ENCODE measurements at places on chromosomes 7 and 10.

GRCh38 chr7:82594665-82595064 lies 151.1 kb upstream of the CACNA2D1 start:
- DNase-seq, result peak; percentile 67

DNA sequence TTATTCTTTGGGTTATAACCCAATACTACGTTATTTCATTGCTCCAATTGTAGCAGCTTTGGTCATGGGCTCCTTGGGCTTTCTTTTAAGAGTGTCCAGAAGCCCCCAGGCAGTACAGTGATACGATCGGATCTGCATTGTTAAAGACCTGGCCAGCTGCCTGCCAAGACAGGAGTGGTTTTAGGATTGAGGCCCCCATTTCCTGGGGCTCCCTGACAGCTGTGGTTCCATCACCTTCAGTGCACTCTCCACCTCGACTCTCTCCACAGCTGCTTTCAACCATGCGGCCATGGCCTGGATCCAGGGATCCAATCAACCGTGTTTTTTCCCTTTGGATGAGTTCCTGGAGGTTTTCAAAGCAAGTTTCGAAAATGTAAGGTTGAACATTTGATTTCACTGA lies 123.4 kb upstream of the BTBD16 start:
- no peak for DNase-seq

- no peak for DNase-seq
Observed at GRCh38 chr7:931871-932650, 22.4 kb downstream of the ADAP1 start.

DNA sequence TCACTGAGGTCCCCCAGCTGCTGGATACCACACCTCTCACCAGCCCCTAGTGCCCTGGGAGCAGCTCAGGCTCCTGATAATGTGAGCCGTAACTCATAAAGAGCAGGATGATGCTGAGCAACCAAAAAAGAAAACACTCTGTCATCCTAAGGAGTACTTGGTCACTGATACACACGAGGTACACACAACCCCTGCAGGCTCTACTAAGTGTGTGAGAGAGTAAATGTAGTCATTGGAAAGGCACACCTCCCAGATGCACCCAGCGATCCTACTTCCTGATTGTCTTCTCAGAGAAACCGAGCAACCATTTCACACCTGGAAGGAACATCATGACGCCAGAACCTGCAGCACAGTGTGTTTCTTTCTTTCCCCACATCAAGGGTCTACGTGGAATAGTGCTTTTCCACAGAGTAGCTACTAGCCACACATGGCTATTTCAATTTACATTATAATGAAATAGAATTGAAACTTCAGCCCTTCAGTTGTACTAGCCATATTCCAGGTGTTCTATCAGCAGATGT lies 34.2 kb downstream of the FIGNL1 start:
- no peak for DNase-seq

- DNase-seq, result no peak
Observed at GRCh38 chr10:35217455-35217854, 90.8 kb downstream of the CREM start.

GRCh38 chr7:41967156-41967555 lies 264.3 kb upstream of the INHBA start:
- no peak for DNase-seq

GRCh38 chr10:22489975-22490374 lies 144.7 kb downstream of the SPAG6 start:
- DNase-seq, result no peak

GRCh38 chr7:139916717-139917395 lies 87.8 kb downstream of the TBXAS1 start:
- DNase-seq, result no peak

DNA sequence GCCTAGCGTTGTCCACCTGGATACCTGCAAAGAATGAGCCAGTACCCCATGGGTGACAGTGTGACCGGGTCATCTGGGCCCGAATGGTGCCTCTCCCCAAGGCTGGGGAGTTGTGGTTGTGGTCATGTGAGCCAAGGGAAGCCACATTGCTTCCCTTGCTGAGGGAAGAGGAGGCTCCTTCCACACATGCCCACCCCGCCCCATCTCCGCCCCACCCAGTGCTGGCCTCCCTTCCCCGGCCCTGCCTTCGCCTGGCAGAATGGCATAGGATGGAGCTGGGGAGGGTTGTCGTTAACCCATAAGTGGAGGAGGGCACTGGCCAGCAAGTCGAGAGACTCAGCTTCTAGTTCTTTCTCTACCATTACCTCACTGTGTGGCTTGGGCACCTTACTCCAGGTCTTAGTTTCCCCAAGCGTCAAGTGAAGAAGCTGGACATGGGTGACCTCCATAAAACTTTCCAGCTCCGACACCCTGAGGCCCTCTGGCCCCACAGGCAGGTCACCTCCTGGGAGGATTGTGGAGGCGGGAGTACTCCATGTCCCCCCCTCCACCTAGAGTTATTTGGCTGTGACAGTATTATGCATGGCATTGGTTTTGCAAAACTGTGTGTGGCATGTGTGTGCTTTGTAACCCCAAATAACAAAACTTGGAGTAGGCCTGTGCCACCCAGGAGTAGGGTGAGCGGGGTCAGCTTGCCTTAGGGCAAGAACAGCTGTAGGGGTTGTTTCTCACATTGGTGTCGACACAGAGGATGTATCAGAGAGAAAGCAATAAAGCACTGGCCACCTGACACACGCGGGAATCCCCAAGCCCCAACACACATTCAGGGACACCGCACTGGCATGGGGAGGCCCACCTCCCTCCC lies 90.5 kb upstream of the MACROH2A2 start:
- DNase-seq, result no peak

DNA sequence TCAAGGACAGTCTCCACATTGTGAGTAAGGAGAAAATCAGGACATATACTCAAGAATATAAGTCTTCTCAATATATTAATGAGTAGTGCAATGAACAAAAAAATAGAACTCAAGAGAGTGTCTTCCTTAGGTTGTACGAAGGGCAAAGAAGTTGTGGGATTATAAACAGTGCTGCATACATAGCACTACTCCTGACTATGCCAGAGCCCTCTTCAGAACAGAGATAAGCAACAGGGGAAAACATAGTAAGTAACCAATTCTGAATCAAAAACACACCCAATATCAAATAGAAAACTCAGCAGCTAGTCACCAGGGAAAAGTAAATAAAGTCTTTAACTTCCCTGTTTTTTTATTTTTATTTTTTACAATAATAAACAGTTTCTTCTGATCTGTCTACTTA lies 10.6 kb downstream of the ARHGAP21 start:
- no peak for DNase-seq

DNA sequence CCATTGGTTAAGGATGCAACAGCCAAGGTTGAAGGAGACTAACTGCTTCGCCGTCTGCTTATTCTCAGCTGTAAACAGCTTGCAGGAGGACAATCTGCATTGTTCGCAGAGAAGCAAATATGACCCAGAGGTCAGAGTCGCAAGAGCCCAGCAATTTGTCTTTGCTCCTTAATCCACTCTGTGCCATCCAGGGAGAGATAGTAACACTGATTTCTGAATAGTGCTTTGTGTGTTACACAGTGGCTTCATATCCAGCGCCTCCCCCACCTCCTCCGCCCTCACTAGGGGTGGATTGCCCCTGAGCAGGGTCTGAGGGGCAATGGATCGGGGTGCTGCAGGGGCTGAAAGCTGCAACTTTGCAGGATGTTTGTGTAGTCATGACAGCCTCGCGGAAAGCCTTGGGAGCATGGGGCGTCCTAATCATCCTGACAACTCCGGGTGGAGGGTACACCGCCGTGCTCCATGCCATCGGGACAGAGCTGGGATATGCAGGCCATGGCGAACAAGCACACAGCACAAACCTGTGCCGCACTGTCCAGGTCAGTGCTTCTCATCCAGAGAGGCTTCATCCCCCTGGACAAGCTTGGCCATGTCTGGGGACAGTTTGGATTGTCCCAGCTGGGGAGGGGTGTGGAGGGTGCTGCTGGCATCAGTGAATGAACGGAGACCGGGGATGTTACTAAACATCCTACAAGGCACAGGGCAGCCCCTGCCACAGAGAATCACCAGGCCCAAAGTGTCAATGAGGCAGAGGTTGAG lies 103.1 kb upstream of the INSIG1 start:
- DNase-seq, result no peak

GRCh38 chr10:3389130-3389529 lies 216.5 kb upstream of the PITRM1 start:
- DNase-seq, result no peak

- peak; percentile 66 for DNase-seq
Observed at GRCh38 chr10:15168291-15168785, at the start of gene NMT2. TSS of gene NMT2 (minus strand) at chr10:15168693. CDS start at chr10:15168612, 81 bp downstream.

GRCh38 chr10:110336111-110336721 lies 31.5 kb upstream of the SMNDC1 start:
- DNase-seq, result no peak

GRCh38 chr7:24706211-24707170 lies 50.8 kb downstream of the GSDME start:
- DNase-seq, result no peak

- DNase-seq, result no peak
Observed at GRCh38 chr7:11104578-11104977, 130.9 kb downstream of the PHF14 start.

DNA sequence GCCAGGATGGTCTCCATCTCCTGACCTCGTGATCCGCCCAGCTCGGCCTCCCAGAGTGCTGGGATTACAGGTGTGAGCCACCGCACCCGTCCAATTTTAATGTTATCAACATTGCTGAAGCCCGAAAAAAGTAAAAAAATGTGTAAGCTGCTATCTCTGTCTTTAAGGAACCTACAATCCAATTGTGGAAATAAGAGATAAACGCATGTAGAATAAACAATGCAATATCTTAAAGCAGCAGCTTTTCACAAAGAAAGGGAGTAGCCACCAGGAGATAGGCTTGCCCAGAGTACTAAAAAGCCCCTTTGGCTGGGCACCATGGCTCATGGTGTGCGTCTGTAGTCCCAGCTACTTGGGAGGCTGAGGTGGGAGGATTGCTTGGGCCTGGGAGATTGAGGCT lies 282.9 kb upstream of the LYZL1 start:
- no peak for DNase-seq

- no peak for DNase-seq
Observed at GRCh38 chr7:138889582-138890498, 91.3 kb downstream of the KIAA1549 start.

DNA sequence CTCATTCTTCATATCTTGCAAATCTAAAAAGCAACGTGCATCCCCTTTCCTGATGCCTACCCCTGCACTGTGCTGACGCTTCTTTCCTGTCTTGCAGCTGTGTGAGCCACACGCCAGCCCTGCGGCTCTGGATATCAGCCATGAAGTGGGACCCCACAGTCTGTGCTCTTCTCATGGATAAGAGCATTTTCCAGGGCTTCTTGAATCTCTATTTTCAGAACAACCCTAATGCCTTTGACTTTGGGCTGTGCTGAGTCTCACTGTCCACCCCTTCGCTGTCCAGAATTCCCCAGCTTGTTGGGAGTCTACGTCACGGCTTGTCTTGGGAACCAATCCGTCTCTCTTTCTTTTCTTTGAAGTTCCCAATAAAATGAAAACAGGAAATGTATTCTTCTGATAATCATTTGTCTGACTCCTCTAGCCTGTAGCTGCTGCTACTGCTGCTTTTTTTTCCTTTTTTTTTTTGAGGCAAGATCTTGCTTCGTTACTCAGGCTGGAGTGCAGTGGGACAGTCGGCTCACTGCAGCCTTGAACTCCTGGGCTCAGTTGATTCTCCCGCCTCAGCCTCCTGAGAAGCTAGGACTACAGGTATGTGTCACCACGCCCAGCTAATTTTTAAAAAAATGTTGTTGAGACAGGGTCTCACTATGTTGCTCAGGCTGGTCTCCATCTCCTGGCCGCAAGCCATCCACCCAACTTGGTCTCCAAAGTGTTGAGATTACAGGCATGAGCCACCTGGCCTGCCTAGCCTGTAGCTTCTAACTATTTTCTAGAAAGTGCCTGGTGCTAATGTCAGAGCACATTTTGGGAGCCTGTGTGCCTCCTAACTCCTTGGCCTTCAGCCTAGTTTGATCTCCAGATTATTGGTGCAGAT lies 30.3 kb downstream of the GSTO2 start:
- DNase-seq, result no peak

DNA sequence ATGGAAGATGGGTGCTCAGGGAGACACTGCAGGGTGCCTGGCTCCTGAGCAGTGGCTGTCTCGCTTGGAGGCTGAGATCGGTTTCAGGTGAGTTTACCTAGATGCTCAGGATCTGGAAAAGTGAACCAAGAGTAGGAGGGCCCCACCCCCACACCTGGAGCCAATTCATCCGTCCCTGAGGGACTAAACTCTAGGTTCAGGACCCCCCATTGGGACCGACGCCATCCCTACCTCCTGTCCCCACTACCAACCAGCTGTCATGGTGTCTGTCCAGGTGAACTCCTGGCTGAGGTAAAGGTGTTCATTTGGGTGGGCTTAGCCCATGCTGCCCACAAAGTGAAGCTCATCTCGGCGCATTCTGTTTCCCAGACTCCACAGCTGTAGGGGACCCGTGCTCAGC lies 174.6 kb upstream of the PLPP4 start:
- DNase-seq, result no peak

DNA sequence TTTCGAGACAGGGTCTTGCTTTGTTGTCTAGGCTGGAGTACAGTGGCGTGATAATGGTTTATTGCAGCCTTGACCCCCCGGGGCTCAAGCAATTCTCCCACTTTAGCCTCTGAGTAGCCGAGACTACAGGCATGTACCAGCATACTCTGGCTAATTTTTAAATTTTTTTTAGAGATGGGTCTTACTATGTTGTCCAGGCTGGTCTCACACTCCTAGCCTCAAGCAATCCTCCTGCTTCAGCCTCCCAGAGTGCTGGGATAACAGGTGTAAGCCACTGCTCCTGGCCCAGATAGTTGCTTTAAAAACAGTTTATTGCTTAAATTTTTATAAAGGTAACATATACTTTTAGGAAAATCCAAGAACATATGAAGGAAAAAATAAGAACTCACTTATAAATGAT lies 26.3 kb downstream of the NEURL1 start:
- DNase-seq, result no peak

- no peak for DNase-seq
Observed at GRCh38 chr10:96720422-96721206, at the start of gene PIK3AP1. TSS of gene PIK3AP1 (minus strand) at chr10:96720514. CDS start at chr10:96720394, 120 bp downstream.

- DNase-seq, result no peak
Observed at GRCh38 chr7:10300577-10300976, 673.1 kb upstream of the PHF14 start.

- DNase-seq, result no peak
Observed at GRCh38 chr7:157617401-157617800, 280.6 kb downstream of the DNAJB6 start.

GRCh38 chr10:113549856-113550255 lies 3.0 kb upstream of the HABP2 start:
- no peak for DNase-seq

DNA sequence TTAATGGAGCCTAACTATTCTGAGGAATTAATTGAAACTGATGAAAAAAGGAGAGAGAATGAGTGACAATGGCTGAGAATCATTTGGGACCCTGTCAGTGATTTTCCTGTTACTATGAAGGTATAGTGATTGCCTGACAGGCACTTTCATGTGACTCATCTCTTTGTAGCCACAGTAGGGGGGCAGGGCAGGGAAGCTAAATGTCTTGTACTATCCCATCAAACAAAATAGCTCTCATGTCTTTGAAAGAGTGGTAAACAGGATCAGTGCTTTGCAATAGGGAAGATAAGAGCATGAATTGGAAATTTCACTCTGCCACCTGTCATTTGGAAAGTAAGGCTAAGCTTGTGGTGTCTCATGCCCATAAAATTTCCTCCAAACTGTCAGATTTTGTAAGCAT lies 94.5 kb upstream of the GSDME start:
- no peak for DNase-seq

Data from NCI-H187 (cell line).